ENCODE measurements at places on chromosomes 12 and 14.

DNA sequence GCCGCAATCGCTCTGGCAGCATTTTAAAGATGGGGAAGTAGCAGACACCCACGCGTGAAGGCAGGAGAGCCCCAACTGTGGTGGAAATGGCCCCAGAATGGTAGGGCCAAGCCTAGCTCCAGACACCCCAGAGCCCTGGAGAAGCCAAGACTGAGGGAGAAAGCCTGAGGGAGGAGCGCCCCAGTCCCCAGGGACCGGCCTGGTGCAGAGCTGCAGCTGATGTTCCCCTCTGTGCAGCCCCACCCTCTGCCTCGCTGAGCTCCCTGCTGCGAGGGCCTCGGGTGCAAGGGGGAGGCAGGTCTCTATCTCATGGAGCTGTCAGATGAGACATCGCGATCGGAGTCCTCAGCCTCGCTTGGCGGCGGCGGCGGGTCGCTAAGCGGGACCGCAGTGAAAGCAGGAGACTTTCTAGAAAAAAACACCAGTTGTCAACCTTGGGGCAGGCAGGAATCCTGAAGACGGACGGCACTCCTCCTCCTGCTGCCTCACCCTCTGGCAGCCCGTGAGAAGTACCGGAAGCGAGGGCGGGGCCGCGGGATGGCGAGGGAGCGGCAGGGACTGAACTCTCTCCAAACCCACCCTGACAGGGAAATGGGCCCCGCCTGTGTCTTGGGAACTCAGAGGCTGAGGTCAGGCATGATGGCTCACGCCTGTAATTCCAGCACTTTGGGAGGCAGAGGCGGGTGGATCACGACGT, 6.0 kb downstream of the GAPDH start:
- peak; percentile 81 for DNase-seq

GRCh38 chr12:111850526-111850925, 8.5 kb downstream of the MAPKAPK5 start:
- no peak for DNase-seq

DNA sequence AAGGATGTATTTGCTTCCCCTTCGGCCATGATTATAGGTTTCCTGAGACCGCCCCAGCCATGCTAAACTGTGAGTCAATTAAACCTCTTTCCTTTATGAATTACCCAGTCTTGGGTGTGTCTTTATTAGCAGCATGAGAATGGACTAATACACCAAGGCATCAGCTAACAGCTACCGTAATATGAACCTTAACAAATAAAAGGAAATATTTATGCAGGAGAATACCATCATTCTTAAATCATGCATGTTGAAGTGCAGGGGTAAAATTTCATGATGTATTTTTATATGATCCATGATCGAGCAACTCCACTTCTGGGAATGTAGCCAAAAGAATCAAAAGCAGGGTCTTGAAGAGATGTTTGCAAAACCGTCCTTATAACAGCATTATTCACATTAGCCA, 379.0 kb downstream of the NPAS3 start:
- no peak for DNase-seq

DNA sequence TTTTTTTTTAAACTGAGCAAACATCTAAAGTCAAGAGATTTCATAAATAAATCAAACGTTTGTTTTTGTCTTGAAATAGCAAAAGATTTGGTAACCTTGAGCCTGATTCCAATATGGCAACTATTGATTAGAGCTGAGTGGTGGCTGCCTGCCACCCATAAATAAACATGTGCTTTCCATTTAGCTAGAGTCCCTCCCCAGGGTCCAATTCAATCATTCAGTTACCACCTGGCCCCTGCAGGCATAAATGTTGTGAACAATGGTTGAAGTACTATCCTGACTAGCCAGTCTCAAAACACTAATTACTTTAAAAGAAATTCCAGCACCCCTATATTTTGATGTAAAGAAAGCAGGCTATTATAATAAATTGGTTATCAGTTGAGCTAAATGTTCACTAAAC, 129.7 kb upstream of the GRIP1 start:
- no peak for DNase-seq

DNA sequence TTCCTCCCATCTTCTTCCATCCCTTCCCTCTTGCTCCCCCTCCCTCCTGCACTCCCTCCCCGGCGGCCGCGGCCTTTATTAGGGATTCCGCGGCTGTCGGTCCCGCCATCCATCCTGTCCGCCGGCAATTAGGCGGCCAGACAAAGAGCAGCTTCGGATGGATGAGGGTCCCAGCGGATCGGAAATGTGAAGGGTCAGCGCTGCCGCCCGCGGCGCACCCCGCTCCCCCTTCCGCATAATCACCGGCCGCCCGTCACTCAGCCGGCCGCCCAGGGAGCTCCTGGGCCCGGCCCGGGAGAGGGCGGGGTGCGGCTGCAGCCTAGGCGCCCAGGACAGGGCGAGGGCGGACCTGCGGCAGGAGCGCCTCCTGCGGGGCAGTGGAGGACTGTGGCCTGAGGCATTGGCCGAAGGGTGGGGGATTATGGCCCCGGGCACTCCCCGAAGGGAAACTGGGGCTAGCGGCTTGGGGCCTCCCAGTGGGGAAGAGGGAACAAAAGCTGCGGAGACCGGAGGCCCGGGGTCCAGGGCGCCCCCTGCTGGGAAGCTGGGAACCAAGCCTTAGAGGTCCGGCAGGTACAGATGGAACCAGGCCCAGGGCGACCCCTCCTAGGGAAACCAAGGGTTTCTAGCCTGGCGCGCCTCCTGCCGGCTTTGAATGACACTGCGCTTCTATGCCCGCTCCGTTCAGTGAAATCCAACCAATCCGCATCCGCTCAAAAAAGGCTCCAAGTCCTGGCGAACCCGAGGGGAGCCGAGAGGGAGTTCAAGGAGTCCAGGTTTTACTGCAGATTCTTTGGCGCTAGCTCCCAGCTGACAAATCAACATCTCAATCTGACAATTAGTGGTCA, 4.4 kb upstream of the DNAJC22 start:
- DNase-seq = peak; percentile 91

GRCh38 chr14:104938960-104939359, 14.3 kb downstream of the PLD4 start:
- DNase-seq = no peak

- no peak for DNase-seq
Observed at GRCh38 chr12:108855284-108856169, 1.9 kb downstream of the SSH1 start.

DNA sequence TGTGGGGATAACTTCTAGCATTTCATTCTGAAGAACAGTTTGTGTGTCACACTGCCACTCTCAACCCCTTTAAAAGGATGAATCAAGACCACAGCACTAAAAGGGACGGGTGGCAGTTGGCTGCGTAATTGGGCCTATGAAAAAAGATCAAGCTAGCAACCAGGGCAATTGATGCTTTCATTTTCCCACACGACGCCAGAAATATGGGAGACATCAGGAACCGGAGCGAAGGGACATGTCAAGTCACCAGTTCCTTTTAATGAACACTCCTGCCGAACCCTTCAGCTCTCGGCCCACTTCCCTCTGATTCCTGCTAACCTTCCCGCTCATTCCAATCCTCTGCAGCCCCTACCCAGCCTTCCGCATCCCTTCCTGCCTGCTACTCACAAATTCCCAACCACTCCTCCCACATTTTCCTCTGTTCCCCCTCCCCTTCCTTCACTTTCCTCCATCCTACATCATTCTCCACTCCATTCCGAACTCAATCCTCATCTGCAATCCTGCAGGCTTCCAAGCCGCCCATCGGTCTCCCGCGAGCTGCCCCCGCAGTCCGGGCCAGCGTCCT, 753 bp downstream of the CSRNP2 start:
- DNase-seq = no peak

GRCh38 chr12:1369460-1369859, 224.9 kb downstream of the FBXL14 start:
- no peak for DNase-seq

- no peak for DNase-seq
Observed at GRCh38 chr14:32078858-32079216, 1.7 kb downstream of the ARHGAP5 start.

GRCh38 chr12:13071305-13072280, 27.4 kb downstream of the FAM234B start:
- peak; percentile 68 for DNase-seq

DNA sequence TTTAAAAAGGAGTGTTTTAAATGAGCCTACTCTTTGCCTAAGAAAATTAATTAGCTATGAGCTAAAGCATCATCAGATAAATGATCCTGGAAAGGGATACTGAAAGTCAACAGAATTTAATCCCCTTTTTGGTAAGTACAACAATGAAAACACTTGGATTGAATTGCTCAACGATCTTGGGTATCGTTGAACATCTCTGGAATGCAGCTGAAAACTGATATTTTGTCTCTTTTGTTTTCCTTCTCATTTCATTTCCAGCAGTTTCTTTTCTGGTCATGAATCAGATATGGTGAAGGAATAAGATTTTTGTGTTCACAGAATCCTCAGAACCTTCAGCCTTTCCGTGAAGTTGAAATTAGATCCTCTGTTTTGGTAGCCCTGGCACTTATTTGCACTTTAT, 771.2 kb downstream of the FSCB start:
- DNase-seq = no peak

GRCh38 chr12:116677202-116677661, 60.6 kb downstream of the SPRING1 start:
- no peak for DNase-seq

GRCh38 chr12:92049403-92049802, 96.2 kb downstream of the BTG1 start:
- no peak for DNase-seq

DNA sequence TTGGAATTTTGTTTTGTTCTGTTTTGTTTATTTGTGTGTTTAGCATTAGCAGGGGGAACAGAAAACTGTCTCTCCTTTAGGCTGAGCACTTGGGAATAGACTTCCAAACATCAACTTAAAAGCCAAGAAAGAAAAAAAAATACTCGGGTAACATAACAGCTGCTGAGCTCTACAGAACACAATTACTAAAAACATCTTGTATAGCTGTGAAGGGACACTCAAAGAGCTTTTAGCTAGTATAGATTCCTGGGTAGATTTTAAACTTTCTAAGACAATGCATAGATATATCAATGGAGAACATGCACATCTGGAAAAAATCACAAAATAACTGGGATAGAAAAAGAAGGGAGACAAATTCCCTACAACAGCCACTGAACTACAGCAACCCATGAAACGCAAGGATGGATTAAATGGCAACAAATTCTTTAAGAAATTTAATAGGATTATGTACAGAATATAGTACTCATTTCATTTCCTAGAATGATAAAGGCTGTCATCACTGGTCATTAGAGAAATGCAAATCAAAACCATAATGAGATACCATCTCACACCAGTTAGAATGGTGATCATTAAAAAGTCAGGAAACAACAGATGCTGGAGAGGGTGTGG, 174.3 kb upstream of the KRR1 start:
- DNase-seq = no peak

DNA sequence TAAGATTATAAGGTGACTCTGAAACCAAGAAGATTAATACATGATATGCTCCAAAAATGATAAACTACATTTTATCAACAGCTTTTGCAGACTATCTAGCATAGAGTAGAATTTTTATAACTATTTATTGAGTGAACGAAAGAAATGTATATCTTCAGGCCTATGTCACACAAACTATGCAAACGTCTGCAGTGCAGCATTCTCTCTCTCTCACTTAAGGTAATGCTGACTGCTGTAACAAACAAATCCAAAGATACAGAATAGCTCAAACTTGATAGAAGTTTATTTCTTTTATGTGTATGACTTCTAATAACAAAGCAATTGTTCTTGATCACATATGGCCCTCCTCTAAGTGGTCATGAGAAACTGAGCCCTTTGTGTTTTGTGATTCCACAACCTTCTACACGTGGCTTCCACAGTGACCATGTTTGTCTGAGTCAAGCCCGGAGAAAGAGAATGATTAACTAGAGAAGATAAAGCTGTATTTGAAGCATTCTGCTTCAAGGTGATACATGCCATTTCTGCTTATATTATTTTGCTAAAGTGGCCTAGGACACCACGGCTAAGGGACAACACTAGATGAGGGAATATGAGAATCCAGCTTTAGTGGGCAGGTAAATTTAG, 1352.7 kb upstream of the TMEM132C start:
- no peak for DNase-seq

DNA sequence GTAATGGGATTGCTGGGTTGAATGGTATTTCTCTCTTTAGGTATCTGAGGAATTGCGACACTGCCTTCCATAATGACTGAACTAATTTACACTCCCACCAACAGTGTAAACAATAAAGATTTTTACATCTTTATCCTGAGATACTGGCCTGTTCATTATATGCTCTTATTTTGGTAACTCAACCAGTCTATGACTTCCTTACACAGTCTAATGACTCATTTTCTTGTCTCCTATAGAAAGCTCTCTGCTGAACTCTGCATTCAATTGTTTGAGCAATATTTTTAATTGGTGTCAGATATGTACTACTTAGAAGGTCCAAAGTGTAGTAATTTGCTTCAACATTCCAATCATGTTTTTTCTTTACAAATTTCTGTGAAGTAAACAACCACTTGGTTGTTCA, 1351.8 kb downstream of the FSCB start:
- DNase-seq = no peak

- DNase-seq = no peak
Observed at GRCh38 chr14:61616524-61617185, 78.7 kb upstream of the HIF1A start.

DNA sequence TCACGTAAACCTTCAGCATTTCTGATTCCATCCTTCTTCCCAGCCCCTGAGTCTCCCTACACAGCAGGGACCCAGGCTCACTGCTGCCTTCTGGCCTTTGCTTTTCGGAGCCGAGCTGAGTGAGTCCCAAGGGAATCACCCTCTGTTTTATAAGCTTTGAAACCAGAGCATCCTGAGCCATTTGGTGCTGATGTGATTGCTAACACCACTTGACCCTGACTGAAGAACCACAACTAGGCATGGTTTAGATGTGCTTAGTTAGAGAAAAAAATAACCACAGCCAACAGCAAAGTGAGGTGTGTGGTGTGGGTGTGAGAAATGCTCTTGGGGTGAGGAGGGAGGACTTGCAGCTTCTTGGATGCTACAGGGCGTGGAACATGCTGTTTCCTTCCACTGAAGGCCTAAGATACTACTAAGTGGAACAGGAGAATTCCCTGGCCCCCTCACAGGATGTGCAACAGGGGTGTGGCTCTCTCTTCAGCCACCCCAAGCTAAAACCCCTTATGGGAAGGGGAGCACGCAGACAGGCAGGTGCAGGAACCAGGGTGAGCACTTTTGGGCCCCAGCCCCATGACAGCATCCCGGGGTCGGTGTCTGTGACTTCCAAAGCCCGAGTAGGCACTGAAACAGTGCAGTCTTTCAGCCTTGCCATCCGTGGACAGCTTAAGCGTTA, at the start of gene TC2N:
TSS of gene TC2N (minus strand) at position 221 of the 673 bp plus-strand sequence. CDS start 53,767 bp downstream, outside the sequence.
- no peak for DNase-seq

GRCh38 chr12:112179916-112180315, 54.6 kb downstream of the TRAFD1 start:
- no peak for DNase-seq

DNA sequence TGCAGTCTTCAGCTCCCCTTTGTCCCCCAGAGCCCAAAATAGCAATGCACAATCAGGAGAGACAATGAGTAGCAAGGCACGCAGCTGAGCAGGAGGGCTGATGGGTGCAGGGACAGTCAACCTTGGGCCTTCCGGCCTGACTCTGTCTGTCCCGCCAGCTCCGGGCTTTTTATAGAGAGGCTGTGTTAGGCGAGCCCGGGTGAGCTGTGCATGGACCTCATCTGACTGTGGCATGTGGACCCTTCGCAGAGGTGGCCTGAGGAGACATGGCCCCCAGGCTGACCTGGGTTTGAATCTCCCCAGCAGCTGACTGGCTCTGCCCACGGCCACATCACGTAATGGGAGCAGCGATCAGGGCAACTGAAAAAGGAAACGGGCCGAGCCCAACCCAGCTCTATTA, 177.9 kb downstream of the TSPAN9 start:
- no peak for DNase-seq

GRCh38 chr12:67271976-67272375, 2.8 kb downstream of the CAND1 start:
- no peak for DNase-seq
